Stimulated activated CD4-positive, alpha-beta T cell treated with anti-CD3 and anti-CD28 coated beads, Interleukin-12 subunit alpha, Interleukin-12 subunit beta, amount 100 ng/mL, for 4 hours (primary cell): ENCODE measurements at places on chromosomes 7 and 10.

DNA sequence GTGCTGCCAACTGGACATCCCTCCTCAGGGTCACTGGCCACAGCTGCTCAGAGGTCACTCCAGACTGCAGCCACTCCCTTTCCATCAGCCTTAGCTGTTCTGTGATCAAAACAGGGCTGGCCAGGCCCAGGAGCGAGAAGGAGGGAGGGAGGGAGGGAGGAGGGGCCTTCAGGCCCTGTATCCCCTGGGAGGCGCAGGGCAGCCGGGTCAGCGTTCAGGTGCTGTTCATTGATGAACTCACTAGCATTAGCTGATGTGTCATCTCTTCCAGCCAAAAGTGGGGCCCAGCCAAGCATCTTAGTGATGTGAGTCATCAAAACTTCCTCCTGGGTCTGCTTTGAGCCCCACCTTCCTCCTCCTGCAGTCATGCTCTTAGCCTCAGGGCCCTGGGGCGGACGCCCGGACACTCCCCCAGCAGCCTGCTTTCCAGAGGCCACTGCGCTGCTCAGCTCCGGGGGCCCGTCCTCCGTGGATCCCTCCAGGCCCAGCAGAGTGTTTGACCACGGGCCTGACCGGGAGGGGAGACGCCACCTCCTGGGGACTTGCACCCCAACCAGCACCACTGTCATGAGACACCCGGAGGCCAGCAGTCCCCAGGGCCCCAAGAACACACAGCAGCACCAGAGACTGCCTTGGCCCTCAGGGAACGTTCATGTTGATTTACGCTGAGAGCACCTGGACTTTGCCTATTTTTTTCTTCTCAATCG lies 149.2 kb downstream of the PRKAG2 start:
- DNase-seq, result peak; percentile 38

- no peak for DNase-seq
These were observed 306.8 kb downstream of the WDR11 start for GRCh38 chr10:121157998-121158397.

DNA sequence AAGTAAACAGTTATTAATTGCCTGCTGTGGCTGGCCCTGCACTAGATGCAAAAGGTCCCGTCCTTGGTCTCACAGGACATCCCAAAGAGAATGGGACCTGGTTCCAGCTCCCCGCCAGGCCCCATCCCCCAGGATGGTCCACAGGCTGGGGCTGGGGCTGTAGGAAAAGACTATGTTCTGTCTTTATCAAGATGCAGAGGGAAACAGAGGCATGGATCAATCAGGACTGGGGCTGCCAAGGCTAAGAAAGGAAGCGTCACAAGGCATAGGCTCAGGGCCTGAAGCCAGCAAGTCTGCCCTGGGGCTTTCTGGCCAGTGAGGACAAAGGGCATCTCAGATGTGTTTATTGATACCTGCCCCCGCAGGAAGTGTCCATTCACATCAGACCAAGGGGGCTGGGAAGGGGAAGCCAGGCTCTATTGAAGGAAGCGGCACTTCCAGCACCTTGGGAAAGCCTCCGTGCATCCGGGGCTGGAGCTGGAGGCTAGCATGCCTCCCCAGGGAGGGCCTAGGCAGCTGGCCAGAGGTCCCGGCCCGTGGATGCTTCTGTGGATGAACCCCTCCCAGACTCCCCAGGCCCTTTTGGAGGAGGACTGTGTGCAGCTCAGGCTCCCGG lies 5.8 kb downstream of the VSIR start:
- no peak for DNase-seq

- no peak for DNase-seq
These were observed 88.0 kb downstream of the OR13A1 start for GRCh38 chr10:45227456-45227855.

GRCh38 chr7:44063547-44063893 lies 1.8 kb downstream of the PGAM2 start:
- DNase-seq, result no peak

- no peak for DNase-seq
These were observed 526.6 kb downstream of the ZNF33B start for GRCh38 chr10:42111661-42112330.

DNA sequence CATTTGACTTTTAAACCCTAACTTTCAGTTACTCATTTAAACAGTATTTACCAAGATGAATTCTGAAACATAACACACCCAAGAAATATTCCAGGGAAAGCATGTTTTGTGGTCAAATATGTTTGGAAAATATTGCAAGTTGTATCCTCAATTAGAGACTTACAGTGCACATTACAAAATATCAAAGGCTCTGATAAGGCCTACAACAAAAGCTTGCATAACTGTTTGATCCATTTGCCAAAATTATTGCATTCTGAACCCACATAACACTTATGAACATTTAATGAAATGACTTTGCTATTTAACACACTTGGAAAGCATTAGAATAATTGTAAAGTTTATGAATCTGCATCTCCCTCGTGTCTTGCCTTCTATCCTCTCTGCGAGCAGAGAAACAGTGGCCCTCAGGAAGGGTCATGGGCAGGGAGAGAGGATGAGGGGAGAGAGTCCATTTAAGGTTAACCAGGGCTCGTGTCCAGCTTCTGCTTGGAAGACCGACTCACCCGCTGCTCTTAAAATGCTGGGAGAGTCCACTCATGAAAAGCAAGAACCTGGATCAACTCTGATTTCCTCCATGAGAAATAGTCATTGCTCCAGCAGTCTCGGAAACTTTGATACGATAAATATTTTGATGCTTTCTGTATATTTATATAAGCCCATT lies 408.2 kb upstream of the ZMIZ1 start:
- DNase-seq, result no peak

DNA sequence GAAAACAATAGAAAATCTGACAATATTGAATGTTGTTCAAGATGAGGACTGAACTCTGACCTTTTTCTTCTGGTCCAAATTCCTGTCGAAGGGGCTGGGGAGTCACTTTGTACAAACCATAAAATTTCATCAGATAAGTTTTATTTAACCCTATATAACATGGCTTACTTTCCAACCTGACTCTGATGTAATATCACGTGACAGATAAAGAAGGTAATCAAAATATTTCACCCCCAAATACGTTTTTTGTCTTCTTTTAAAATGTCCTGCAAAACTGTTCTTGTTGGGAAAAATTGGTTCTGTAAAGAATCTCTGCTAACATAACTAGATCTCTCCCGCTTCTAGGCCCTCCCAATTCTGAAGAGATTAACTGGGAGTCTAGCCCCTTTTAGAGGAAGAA lies 90.9 kb upstream of the MDFIC start:
- no peak for DNase-seq

- no peak for DNase-seq
These were observed 98.5 kb upstream of the ANK3 start for GRCh38 chr10:60488111-60488669.
